Stimulated activated CD4-positive, alpha-beta T cell treated with anti-CD3 and anti-CD28 coated beads, Interleukin-4, amount 100 ng/mL, for 4 hours (primary cell): ENCODE measurements at places on chromosomes 2 and 18.

DNA sequence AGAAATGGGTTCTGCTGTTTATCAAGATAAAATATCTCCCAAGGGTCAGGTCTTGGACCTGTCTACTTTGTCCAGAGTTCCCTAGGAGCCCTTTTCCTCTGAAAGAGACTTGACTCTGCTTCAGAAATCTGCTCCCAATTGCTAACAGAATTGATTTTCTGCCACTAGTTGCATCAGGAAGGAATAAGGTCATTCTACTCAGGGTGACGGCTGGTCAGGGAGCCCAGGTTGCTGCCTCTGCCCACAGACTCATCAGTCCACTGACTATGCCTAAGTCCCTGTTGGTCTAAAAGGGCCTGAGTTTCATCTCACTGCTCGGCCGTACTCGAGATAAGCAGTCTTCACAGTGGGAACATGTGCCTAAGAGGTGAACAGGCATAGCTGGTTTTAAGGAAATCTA, 61.2 kb downstream of the EVA1A start:
- no peak for DNase-seq

DNA sequence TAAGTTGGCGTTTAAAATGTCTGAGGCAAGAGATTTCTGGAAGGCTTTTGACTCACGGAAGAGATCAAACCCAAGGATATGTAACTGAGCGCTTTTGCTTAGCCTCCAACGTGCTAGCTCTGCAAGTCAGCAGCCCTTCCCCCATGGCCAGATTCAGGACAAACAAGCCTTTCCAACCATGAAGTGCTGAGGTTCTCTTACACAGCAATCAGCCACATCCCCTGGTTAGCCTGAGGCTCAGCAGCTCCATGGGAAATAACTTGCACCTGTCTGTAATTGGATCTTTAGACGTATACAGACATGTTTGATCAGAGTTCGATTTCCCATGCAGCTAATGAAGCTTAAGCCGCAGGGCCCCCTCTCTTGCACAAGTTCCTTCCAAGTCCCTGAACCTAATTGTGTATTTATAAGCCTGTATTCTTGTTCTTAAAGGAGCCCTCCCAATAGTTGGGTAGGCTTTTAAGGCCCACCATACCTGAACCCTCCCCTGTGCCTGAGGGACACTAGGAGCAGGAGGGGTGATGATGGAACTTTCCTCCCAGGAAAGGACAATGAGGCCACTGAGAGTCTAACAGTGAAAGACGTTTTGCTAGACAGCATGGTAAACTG, 2.1 kb upstream of the TMEM131 start:
- no peak for DNase-seq

- DNase-seq = no peak
Measured at GRCh38 chr2:72204786-72205503, 57.3 kb upstream of the CYP26B1 start.

DNA sequence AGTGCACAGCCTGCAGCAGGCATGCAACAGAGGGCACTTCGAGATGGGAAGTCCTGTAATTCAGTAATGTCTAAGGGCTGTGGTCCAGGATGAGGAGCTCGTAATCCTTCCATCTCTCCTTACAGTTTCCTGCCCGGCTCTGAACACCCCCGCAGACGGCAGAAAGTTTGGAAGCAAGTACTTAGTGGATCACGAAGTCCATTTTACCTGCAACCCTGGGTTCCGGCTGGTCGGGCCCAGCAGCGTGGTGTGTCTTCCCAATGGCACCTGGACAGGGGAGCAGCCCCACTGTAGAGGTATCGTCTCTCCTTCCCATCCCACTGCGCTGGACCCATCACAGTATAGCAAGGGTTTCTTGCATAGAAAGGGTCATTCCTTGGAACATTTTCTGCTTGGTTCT, 26.7 kb downstream of the FBLN7 start:
- DNase-seq = no peak

DNA sequence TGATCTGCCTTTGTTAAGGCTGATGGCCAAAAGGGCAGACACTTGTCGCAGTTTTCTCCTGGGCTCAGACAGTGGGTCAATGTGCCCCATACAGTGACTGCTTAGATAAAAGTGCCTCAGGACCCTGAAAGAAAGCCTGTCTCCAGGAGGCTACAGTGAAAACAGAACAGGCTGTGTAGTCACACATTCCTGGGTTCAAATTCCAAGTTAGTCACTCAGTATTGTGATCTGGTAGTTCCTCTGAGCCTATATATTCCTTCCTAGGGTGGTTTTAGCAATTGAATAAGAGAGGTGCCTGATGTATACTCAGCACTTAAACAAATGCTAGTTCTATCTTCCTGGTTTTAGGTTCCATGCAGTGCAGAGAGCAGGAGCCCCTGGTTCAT, 54.4 kb downstream of the RPL37A start:
- no peak for DNase-seq

DNA sequence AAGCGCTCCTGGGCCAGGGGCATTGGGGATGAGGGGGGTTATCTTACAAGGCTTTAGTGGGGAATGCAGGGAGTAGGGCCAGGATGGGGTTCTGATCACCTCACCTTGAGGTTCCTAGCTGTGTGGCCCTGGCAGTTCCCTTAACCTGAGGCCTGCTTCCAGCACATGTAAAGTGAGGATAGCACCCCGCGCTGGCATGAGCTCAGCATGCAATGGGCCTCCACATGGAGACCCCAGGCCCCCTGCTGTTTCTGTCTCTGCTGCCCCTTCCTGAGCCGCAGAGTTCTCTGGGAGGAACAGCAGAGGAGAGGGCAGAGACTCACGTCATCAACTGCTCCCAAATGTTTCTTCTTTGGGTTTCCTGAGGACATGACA, 8.6 kb upstream of the TEX51 start:
- no peak for DNase-seq

DNA sequence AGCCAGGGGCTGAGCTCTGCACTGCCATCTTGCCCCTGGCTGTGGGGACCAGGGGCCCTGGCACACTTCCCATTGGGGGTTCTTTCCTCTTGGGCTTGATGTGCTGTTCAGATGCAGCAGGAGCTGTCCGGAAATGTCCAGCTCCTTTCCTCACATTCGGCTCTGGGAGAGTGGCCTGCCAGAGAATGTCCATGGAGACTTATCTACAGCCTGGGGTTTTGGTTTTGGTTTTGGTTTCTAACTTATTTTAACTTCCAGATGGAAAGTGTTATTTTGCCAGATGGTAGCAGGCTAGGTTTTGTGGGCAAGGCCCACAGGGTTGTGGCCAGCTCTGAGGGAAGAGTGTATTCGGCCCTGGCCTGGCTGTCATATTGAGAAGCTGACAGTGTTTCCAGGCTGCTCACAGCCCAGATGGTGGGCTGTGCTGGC, 177.3 kb downstream of the ANKRD30B start:
- DNase-seq = no peak

DNA sequence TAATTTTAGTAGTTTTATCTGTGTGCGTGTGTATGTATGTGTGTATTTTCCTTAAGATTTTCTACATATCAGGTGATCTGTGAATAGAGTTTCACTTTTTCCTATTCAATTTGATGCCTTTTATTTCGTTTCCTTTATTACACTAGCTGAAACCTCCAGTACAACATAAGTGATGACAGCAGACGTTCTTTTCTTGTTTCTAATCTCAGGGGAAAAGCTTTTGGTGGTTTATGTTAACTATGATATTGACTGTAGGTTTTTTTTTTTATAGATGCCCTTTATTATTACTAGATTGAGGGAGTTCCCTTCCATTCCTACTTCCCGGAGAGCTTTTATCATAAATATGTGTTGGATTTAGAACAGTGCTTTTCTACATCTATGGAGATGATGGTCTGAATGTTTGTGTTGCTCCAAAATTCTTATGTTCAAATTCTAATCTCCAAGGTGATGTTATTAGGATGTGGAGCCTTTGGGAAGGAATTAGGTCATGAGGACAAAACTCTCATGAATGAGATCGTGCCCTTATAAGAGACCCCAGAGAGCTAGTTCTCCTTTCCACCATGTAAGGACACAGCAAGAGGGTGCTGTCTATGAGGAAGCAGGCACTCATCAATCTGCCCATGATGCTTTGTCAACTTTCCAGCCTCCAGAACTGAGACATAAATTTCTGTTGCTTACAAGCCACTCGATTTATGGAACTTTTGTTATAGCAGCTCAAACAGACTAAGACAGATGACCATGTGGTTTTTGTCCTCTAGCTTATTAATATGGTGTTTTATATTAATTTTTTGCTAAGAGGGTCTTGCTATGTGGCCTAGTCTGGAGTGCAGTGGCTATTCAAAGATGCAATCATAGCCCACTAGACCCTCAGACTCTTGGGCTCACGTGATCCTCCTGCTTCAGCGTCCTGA, 5.9 kb upstream of the RHBDD1 start:
- DNase-seq = no peak

DNA sequence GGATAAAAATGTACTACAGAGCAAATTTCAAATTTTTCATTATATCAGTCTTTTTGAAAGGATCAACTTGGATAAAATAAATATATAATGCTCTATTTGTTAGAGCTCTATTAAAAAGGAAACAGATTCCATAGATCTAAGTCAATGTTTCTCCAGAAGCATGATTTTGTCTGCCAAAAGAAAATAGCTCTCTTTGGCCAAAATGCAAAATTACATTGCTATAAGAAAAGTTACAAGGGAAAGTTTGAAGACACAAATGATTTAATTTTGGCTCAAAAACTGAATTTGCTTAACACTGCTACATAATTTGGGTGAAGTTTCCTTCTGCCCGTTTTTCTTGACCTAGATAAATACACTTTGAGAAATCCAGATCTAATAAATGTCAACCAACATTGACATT, 15.7 kb downstream of the C2orf69 start:
- DNase-seq = no peak

DNA sequence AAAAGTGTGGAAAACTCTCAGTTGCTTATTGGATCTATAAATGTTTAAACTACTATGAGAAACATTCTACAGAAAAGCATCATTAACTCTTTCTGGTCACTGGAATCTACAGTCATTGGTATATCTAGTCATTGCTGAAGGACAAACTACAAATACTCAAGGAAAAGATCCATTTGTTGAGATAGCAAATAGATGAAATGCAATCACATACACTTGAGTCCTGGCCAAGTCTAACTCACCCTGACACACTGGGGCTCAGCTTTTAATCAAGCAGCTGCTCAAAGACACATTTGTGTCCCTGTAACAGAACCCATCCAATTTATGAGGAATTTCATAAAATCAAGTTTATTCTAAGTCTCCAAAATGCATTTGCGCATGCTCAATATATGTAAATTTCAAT, 68.7 kb downstream of the CDH2 start:
- DNase-seq = no peak

DNA sequence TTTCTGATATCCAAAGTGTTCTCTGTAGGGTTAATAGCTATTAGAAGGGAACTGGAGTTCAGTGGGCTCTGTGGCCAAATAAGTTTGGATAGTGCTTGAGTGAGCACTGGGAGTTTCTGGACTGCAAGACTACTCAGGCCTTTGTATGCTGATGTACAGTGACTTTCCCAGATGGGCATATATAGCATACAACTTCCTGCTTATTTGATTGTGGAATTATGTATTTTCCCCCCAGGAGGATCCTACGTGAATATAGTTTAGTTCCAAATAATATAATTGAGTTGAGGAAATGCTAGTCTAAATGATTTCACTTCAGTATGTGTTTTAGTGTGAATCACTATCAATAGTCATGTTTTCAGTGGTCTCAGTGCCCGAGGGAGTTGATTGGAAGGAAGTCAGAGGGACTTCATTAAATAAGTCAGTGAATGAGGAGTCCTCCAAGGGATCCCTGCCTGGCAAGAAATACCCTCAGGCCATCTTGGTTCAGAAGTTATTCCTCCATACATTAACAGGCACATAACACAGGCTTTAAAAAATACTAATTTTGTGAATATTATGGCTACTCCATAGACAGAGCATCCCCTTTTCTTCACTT, 251.4 kb downstream of the PRKCE start:
- DNase-seq = no peak

GRCh38 chr2:101463911-101464641, 10.8 kb downstream of the RFX8 start:
- no peak for DNase-seq

DNA sequence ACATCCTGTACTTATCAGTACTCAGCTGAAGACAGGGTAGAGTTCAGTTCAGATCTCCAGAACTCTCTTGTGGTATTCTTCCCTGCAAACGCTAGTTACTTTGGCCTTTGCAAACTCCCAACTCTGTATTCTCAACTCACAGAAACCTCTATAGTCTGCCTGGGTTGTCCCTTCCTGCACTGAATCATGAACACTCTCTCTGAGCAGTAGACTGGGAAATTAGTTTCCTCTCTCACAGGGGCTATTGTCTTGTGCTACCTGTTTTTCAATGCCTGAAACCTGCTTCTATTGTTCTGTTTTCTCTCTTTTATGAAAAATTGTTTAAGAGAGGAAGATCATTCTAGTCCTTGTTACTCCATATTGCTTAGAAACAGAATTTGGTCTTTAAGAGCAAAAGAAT, 134.7 kb downstream of the VIT start:
- DNase-seq = no peak

DNA sequence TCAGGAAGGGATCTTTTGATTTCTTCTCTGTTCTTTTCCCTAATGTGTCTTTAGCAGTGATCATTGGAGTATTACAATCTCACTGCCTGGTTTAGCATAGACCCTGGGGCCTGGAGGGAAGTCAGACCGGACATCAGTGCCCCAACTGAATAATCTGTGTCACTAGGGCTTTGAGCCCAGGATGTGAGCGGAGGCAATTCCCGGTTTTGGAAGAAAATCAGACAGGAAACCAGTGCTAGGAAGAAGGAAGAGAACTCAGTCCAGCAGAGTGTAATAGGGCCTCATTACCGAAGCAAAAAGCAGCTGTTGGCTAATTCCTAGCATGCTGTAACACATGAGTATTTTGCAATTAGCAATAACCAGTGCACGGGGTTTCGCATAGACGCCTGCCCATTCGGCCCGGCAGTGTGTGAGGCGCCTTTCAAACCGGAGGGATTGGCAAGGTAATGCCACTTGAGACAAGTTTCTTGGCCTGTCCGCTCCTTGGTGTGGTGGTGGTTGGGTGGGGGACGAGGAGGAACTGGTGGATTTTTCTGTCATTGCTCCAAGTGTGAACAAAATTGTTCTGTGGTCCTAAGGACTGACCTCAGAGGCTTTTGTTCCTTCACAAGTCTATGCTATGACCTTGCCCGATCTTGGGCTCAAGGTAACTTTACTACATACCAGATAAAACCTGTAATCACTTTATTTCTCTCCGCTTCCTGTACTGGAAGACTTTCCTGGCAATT, 2.8 kb downstream of the FOSL2 start:
- DNase-seq = no peak

DNA sequence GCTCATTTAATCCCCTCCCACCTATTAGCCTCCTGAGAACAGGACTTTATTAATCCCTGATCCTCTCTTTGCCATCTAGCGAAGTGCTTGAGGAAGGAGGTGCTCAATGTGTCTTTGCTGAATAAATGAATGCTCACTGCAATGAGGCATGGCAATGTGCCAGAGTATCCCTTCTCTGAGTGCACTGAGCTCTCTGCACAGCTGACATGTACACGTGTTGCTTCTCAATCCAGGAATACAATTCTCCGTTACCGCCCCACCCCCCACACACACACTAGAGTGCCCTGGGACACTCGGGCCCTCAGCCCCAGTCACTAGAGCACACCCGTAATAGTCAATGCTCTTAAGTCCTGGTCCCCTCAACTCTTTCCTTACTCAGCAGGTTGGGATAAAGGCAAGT, 41.4 kb downstream of the FAM178B start:
- no peak for DNase-seq
